ENCODE measurements at places on chromosomes 16 and 17.

GRCh38 chr16:3591436-3591803 is 14.2 kb upstream of the NLRC3 start:
- no peak for DNase-seq

DNA sequence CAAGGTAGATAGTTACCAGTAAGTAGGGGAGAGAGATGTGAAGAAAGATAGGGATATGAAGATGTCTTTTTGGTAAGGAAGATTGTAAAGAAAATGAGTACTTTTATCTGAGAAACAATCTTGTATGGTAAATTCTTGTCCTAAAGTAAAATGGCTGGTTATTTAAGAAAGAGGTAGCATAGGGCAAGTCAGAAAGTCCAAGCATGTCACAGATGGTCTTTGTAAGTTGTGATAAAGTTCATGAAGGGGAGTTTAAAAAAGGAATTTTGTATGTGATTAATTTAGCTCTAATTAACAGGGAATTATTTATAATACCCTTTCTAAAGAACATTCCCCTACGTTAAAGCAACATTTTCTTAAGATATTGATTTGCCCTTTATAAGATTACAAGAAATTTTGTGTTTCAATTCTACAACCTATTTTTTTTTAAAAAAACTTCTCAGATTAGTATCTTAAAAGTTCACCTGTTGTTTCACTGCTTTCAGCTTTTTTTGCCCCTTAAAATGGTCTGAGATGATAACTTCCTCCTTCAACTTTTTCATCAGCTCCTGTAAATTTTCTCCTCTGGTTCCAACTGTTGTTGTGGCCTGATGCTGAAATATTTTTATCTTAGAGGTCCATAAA is 16.2 kb upstream of the CPHXL start:
- DNase-seq: no peak

- DNase-seq: no peak
These were observed 260.9 kb downstream of the PHKB start for GRCh38 chr16:47722046-47722445.

GRCh38 chr16:85202051-85202601 is 89.9 kb upstream of the CIBAR2 start:
- no peak for DNase-seq

- DNase-seq: no peak
These were observed 16.6 kb downstream of the NAA60 start for GRCh38 chr16:3460121-3460520.

DNA sequence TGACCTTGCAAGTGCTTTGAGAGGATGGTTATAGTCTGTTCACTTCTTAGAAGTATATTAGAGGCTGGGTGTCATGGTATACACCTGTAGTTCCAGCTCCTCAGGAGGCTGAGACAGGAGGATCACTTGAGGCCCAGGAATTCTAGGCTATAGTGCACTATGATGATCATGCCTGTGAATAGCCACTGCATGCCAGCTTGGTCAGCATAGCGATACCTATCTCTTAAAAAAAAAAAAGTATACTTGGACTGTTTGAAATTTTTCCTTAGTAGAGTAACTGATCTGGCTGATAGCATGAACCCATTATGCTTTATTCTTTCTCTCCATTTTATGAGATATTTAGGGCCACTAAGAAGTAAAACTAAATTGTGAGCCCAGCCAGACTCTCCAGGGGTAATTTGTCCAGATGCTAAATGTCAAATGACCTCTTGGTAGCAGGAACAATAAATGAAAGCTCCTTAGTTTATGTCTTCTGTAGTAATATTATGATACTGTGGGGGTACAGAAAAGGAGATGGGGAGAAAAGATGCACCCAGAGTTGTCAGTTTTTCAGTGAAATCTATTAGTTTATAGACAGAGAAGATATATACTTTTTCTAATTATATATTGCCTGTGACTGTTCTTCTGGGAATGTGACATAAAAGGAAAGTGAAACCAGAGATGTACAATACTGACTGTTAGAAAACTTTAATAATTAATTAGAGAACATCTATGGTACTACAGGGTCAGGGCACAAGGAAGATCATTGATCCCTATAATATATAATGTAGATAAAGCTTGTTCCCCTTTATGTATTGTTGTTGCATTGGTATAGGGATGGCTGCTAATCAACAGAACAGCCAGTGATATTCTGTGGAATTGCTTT is 335.3 kb upstream of the TBX2 start:
- DNase-seq: no peak

DNA sequence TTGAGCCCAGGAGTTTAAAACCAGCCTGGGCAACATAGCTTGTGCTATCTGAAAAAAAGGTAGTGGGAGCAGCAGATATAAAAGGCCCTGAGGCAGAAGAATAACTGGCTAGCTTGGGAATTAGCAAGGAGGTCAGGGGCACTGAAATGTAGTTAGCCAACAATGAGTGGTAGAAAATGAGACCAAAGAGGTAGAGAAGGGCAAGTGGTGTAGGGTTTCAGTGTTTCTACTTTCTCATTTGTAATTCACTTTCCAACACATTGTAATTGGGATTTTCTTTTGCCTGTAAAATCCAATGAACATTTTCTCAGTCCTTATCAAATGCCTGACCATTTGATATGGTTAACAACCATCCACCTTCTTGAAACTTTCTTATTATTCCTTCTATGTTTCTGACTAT is 95.1 kb upstream of the CORO6 start:
- DNase-seq: no peak

DNA sequence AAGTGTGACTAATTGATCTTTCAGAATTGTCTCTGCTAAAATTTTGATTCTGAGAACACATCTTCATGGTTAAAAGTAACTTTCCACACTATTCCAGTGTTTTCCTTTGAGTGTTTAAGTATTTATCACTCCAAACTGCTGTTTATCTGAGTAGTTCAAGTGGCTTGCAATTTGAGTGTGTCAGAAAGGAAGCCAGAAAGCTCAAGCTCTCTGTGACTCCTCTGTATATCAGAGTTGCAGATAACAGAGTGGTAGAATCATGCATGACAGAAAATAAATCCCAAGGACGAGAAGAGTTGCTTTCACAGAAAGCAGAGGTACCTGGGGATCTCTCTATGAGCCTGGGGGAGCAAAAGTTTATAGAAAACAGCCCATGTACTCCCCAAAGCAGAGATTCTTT is 130.0 kb downstream of the CYB561 start:
- DNase-seq: no peak

- no peak for DNase-seq
These were observed 26.0 kb downstream of the DCUN1D3 start for GRCh38 chr16:20874088-20874581.

DNA sequence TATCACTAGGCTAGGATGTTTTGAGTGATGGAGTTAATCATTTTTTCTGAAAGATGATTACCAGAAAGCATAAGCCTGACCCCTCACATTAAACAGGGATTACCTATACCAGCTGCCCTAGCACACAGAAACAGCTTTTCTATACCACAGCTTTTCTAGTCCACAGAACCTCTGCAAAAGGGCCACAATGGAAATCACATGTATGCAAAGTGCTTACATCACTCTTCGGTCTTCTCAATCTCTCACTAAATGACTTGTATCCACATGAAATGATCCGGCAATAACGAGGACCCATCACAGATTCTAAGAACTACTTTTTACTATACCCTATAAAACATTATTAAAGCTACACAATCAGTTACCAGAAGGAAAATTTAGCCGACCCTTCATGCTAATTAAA is 2.6 kb downstream of the CSNK2A2 start:
- DNase-seq: no peak
